NCI-H2081 (cell line): ENCODE measurements at places on chromosomes 16 and 17.

GRCh38 chr17:65667656-65668055, 106.2 kb upstream of the AXIN2 start:
- DNase-seq = no peak

DNA sequence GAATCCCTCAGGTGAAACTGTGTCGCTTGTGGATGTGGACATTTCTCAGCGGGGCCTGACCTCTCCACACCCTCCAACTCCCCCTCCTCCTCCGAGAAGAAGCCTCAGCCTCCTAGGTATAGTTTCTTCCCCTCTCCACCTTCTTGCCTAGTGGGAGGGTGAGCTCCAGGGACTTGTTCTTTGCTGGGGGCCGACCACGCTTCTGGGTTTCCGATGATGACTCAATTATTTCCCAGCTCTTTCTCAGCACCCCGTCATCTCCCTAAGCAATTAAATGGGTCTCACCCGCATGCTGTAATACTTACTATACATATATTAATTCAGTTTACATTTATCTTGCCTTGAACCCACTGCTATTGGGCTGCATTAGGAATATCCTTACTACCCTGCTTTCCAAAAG, 13.1 kb downstream of the SOCS7 start:
- no peak for DNase-seq

- DNase-seq = no peak
Measured at GRCh38 chr16:54602666-54603065, 316.1 kb upstream of the IRX3 start.

DNA sequence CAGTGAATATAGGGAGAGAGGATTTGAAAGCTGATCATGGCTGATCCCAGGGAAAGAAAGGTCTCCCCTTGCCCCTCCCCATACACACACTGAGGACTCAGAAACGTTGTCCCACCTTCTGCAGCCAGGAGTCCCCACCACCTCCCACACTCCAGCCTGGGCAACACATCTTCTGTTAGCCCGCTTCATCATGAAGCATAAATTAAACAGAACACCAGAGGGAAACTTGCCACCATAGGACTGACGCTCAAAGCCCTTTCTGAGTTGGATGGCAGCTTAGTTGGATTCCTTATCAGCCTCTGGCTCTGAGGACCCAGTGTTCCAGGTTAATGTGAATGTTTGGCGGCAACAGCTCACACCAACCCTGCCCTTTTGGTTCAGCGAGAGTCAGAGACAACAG, 33.9 kb downstream of the ARHGAP27 start:
- no peak for DNase-seq

GRCh38 chr17:47213540-47213939, 4.4 kb downstream of the MYL4 start:
- DNase-seq = no peak

- DNase-seq = no peak
Measured at GRCh38 chr16:72458035-72458434, 286.1 kb upstream of the PMFBP1 start.

GRCh38 chr17:44793885-44794842, 35.4 kb downstream of the ADAM11 start:
- no peak for DNase-seq

- DNase-seq = no peak
Measured at GRCh38 chr16:24359490-24359889, 103.4 kb downstream of the CACNG3 start.

- DNase-seq = no peak
Measured at GRCh38 chr17:53101706-53102105, 721.0 kb upstream of the KIF2B start.

GRCh38 chr17:16997514-16998429, 25.9 kb upstream of the TNFRSF13B start:
- no peak for DNase-seq

- DNase-seq = no peak
Measured at GRCh38 chr17:41498276-41498675, 7.1 kb downstream of the KRT13 start.

GRCh38 chr17:245611-246010, 64.2 kb upstream of the DOC2B start:
- DNase-seq = no peak

DNA sequence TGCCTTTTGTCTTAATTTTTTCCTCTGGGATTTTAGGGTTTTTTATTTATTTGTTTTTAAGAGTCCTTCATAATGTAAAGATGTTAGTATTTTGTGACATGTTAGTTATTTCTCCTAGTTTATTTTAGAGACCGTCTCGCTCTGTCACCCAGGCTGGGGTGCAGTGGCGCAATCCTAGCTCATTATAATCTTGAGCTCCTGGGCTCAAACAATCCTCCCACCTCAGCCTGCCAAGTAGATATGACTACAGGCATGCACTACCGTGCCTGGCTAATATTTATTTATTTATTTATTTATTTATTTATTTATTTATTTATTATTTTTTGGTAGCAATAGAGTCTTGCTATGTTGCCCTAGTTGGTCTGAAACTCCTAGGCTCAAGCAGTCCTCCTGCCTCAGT, 37.4 kb upstream of the ARHGAP17 start:
- no peak for DNase-seq

DNA sequence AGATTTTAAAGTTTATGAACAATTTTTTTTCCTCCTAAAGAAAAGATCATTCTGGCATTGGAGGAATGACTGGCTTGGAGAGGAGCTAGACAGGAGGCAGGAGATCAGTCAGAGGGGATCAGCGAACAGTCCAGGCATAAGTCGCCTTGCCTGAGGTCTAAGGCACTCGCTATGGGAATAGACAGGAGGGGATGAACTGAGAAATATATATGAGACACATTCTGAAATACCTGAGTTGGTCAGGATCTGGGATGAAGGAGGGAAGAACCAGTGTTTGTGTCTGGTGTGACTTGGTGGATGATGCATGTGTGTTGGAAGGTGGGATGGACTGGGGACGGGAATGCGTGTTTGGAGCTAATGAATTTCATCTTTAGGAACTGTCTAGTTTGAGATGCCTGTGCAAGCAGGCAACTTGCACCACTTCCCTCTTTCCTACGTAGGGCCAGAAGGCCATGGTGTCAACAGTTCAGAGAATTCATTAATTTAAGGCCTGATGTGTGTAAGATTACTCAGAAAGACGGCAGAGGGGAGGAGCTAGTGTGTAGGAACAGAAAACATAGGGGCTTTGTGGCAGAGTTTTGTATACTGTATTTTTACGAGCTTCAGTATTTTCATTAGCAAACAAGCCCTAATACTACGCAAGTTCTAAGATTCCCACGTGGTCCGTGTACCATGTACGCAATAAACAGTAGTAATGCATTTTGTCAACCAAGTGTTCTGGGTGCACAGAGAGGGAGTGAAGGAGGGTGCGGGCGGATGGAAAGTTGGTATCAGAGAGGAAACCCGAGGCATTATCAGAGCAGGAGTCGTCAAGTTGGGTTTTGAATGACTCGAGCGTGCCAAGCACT, 825 bp downstream of the HEATR6 start:
- no peak for DNase-seq

DNA sequence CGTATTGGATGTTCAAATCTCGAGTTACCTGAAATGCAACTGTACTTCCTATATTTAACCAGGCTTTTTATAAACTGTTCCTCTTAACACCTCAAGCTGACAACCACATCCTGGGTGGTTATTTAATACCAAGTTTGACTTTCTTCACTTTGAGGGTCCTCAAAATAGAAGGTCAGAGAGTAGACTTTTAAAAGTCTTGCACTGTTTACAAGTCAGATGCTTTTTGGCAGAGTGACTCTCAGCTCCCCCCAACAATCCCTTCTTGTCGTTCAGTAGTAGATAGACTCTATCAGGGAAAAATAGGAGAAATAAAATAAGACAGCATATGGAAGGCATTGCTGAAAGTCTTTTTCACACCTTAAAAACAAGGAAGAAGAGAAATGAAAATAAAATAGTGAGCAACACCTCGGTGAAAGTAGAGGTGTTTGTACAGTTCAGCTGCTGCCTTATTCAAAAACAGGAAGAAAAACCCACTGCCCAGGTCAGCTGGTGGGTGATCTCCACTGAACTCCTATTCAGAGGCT, 650.4 kb downstream of the WWOX start:
- no peak for DNase-seq

- DNase-seq = peak; percentile 56
Measured at GRCh38 chr16:68384288-68385161, 63.8 kb downstream of the SMPD3 start.

DNA sequence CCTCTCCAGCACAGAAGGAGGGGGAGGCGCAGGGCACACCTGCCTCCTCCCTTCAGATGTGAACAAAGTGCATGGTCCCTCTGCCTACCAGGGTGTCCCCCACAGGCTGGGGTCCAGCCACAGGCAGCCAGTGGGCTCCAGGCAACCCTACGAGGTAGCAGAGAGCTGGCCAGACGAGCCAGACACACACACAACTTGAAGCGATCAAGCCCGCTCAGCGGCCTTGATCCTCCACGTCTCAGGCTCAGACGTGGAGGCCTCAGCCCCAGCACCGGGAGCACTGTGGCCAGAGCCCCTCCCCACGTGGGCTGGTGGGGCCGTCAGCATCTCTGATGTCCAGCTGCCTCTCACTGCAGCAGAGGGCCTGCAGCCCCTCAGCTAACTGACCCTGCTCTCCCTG, 8.5 kb downstream of the MCRIP1 start:
- no peak for DNase-seq

DNA sequence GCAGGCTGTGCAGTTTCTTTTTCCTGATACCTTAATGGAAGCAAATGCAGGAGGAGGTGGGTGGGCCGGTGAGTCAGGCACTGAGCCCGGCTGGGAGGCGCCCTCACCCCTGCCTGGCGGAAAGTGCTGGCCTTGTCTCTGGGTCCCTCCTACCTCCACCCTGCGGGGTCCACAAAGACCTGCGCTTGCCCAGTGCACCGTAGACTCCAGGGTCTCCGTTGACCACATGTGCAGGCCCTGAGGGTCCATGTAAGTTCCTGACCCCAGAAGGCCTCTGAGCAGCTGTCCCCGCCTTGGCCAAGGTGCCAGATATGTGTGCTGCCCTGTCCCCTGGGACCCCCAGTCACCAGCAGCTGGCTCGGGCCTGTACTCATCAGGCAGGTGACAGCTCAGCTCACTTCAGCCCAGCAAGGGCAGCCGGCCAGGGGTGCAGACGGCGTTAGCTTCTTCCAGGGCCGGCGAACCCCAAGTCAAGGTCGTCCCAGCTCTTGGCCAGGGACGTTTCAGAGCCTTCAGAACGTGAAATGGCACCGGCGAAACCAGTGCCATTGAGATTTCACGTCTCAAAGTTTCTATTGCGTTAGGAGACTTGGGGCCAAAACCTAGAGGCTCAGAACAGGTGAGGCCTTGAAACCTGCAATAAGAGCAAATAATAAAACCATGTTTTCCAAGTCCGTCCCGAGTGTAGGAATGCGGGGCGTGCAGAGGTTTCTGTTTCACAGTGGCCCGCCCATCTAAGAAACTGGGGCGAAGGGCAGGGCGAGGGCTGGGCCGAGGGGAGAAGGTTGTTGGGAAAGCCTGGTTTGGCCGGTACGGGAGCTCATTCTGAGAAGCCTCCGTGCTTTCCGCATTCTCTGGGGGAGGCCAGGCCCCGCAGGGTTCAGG, 12.1 kb downstream of the METRNL start:
- DNase-seq = no peak

- DNase-seq = peak; percentile 34
Measured at GRCh38 chr17:13297183-13297582, 279.4 kb upstream of the ELAC2 start.

DNA sequence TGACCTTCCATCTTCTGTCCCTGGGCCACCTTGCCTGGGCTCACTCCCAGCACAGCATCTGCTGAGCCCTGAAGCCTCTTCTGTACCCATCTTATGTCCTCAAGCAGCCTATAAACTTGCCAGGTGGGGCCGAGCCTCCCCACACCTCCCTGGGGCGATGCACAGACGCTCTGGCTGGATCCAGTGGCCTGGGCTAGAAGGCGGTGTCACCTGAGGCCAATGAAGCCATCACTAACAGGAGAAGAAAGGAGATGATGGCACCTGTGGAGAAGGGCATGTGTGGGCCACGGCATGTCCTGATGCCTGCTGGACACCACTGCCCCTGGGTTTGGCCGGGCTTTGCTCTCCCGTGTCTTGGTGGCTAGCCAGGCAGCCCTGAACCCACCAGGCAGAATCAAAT, 45.5 kb downstream of the PEMT start:
- DNase-seq = no peak

GRCh38 chr16:77480681-77481315, 46.0 kb upstream of the ADAMTS18 start:
- no peak for DNase-seq

DNA sequence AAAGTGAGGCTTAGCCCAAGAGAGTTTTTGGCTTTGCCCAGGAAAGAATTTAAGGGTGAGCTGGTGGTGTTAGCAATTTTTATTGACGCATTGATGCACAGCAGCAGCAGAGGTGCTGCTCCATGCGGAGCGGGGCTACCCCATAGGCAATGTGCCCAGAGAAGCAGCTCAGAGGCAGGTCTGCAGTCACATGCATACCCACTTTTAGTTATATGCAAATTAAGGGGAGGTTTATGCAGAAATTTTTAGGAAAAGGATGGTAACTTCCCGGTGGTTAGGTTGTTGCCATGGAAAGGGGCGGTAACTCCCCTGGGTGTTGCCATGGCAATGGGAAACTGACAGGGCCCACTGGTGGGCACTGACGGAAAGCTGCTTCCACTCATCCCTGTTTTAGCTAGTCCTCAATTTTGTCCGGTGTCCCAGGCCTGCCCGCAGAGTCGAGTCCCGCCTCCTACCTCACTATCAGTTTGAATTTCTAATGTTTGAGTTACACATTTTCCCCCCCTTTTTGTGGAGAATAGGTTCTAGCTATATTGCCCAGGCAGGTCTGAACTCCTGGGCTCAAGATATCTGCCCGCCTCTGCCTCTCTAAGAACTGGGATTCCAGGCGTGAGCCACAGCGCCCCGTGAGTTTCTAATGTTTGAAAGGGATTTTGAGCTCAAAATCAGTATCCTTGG, 10.4 kb upstream of the GJD3 start:
- no peak for DNase-seq

GRCh38 chr16:79402356-79402755, 198.2 kb downstream of the MAF start:
- DNase-seq = no peak

GRCh38 chr17:74855323-74855722, 4.4 kb downstream of the GRIN2C start:
- no peak for DNase-seq

GRCh38 chr17:44967026-44967906, 837 bp downstream of the C1QL1 start:
- DNase-seq = no peak

- DNase-seq = no peak
Measured at GRCh38 chr16:68605746-68606145, 39.4 kb upstream of the CDH3 start.

DNA sequence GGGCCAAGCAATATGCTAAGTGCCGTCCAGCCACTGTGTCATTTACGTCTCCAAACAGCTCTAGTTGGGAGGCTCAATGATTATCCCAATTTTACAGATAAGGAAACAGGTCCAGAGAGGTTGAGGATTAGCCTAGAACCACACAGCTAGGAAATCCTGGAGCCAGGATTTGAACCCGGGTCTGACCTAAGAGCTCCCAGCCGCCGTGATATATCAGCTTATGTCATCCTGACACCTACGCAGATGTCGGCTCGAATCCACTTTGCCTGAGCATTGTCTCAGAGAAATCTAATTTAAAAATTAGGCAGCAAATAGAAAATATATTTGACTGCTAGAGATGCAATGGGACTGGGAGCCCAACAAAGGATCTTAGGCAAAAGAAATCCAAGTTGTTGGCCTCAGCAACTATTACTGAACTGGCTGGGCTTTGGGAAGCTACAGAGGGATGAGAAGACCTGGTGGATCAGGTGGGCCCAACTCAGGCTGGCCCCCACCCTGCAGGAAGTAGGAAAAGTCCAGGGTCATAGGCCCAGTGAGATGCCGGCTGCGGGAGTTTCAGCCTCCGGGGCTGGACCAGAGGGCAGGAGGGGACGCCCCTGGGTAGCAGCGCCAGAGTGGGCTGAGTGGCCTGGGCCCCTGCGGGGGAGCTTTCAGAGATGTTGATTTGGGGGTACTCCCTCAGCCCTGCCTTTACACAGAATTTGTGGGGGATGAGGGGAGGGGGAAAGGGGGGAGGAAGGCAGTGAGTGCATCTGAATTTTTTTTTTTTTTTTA, 35.1 kb upstream of the IL21R start:
- no peak for DNase-seq
